ENCODE measurements at places on chromosomes 13 and 19. TPM values are rescaled to one million over a fixed set of nuclear protein-coding genes. Genes with fewer than 3 reads are reported as not detected.

The ZNF541 gene
- not detected for polyA plus RNA-seq

The NBEA gene
- polyA plus RNA-seq = 0.61 TPM

The RASIP1 gene
- polyA plus RNA-seq = 0.26 TPM

The PDX1 gene
- not detected for polyA plus RNA-seq

The SLC35E1 gene
- 18.9 TPM for polyA plus RNA-seq

The IL12RB1 gene
- polyA plus RNA-seq = 9.8 TPM

The ERICH6B gene
- 0.45 TPM for polyA plus RNA-seq

The ATP12A gene
- not detected for polyA plus RNA-seq

The VASP gene
- 111 TPM for polyA plus RNA-seq

The SULT2B1 gene
- not detected for polyA plus RNA-seq

The RAB8A gene
- polyA plus RNA-seq = 132 TPM

The CCDC169 gene
- polyA plus RNA-seq = not detected

The ZNF221 gene
- 0.98 TPM for polyA plus RNA-seq

The AP1M2 gene
- not detected for polyA plus RNA-seq

The UHRF1 gene
- not detected for polyA plus RNA-seq

The MISP gene
- polyA plus RNA-seq = not detected

The RNF113B gene
- not detected for polyA plus RNA-seq

The CD177 gene
- polyA plus RNA-seq = not detected

The SIGLEC14 gene
- 15.0 TPM for polyA plus RNA-seq

The ADGRE3 gene
- polyA plus RNA-seq = not detected

The PALM3 gene
- polyA plus RNA-seq = not detected

The GPR12 gene
- not detected for polyA plus RNA-seq

The CLEC11A gene
- 0.61 TPM for polyA plus RNA-seq

The MEIOSIN gene
- not detected for polyA plus RNA-seq

The CGB5 gene
- polyA plus RNA-seq = not detected

The CGB1 gene
- polyA plus RNA-seq = not detected

The RASL11A gene
- polyA plus RNA-seq = 3.6 TPM

The PGLYRP1 gene
- not detected for polyA plus RNA-seq

The CDX2 gene
- polyA plus RNA-seq = not detected

The OLFM2 gene
- 0.21 TPM for polyA plus RNA-seq

The MYH14 gene
- polyA plus RNA-seq = not detected

The ZNF556 gene
- not detected for polyA plus RNA-seq

The C19orf53 gene
- 208 TPM for polyA plus RNA-seq

The ARL11 gene
- polyA plus RNA-seq = 7.7 TPM

The NTF4 gene
- polyA plus RNA-seq = not detected

The ZNF729 gene
- not detected for polyA plus RNA-seq

All from IgD-negative memory B cell (primary cell).